ENCODE measurements at places on chromosomes 16 and 17. TPM values are rescaled to one million over a fixed set of nuclear protein-coding genes. Genes with fewer than 3 reads are reported as not detected.
A peak's percentile ranks its signal among the peaks of the same experiment; 100 is the strongest.

DNA sequence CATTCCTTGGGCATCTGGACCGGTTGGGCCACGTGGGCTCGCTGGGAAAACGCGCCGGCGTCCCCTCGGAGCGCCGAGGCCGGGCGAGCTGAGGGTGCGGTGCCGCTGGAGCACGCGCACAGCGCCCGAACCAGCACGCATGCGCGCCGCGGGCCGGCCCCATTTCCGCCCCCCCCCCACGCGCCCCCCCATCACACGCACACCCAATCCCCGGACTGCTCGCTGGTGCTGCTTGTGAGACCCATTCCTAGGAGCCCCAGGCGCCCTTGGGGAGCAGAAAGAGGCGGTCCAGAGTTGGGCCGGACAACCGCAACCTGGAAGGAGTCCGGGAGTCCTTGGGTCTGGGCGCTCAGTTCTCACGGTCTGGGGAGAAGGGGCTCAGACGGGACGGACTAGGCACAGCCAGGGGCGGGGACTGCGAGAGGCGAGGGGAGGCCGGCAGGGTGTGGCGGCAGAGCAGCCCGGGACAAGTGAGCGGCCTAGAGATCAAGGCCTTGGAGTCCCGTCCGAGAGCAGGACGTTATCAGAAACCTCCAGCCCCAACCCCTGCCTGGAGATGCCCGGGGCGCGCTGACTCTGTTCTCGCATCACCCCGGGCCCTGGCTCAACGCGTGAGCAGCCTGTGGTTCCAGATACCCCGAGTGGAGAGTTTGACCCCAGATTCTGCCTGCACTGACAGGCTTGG, 6.0 kb upstream of the CBX8 start:
- peak; percentile 77 for DNase-seq

DNA sequence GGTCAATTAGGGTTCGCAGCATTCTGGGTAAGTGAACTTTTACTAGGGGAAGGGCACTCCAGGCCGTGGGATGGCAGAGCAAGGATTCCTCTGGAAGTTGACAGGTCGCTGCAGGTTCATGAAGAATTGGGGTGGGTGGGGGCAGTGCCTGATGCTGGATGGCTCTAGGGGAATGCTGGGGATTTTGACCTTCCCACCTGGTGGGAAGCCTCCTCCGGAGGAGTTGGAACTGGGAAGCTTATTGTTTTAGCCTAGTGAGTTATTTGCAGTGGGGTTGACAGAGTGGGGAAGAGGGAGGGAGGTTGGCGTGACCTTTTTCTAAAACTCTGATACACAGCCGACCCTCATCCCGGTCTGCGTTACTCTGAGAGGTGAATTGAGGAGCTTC, 606 bp upstream of the C17orf113 start:
- DNase-seq, result no peak

PRDM7 gene
- total RNA-seq, result not detected

OR3A3 gene
- total RNA-seq, result not detected

DNA sequence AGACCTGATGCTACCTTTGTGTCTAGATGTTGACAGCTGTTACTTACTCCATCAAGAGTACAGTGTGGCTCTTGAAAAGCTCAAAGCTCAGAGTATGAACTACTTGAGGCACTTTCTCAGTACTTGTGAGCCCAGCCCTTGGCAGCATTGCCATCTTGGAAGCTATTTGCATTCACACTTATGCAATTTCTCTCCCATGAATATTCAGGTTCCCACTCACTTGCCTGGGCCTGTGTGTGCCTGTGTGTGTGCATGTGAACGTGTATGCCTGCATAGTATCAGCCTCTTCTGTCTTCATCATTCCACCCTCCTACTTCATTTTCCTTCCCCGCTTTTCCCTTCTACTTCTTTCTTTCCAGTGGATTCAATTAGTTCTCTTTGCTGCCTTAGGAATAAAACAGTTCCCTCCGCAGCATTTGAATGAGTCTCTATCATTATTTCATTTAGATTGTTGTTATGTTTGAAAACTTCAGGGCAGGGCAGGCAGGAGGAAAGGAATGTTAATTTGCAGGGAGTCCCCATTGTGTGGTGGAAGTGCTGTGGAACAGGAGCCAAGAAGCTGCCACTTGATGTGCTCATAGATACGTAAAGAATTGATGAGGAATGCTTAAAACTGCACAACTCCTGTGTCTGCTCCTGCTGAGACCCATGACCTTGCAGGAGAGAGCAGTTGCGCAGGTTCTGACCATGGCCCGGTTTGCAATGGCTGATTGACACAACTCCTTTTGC, 58.9 kb downstream of the HS3ST4 start:
- DNase-seq, result no peak

- DNase-seq, result peak; percentile 31
Observed at GRCh38 chr17:81509207-81509971, 3.2 kb downstream of the ACTG1 start.

DNA sequence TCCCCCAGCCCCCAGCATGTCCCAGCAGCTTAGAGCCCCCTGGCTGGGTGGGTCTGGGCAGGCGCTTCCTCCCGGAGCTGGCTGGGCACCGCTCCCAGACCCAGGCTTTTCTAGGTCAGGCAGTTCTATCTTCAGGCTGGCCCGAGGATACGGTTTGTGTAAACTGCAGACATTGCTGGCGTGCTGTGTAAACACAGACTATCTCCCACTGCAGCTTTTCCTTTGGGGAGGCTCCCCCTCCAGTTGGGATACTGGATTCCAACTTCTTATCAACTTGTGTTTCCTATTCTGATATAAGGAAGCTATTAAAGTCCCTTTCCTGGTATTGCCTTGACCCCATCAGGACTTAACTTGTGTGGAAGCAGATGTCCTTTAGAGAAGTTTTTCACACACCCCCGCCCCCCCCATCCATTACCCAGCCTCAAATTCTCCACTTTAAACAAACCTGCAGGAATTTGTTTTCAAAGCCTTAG, 18.3 kb upstream of the GNA13 start:
- DNase-seq, result no peak

DNA sequence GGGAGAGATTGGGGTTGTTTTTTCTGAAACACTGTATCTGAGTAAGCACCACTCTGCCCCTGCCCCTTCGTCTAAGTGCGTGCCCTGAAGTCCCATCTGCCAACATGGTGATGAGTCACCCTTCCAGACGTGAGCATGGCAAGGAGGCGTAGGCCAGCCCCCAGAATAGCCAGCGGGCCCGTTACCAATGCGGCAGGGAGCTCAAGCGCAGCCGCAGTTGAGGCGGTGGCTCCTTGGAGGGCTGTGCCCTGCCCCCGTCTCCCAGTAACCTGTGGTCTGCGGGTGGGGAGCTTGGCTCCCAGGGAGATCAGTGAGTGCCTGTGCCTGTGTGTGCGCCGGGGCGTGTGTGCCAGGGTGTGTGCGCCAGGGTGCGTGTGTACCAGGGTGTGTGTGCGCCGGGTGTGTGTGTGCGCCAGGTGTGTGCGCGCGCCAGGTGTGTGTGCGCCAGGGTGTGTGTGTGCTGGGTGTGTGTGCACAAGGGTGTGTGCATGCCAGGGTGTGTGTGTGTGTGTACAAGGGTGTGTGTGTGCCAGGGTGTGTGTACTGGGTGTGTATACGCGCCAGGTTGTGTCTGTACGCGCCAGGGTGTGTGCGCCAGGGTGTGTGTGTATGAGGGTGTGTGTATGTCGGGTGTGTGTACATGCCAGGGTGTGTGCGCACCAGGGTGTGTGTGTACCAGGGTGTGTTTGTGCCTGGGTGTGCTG, 98.6 kb upstream of the CHMP6 start:
- DNase-seq, result no peak

DNA sequence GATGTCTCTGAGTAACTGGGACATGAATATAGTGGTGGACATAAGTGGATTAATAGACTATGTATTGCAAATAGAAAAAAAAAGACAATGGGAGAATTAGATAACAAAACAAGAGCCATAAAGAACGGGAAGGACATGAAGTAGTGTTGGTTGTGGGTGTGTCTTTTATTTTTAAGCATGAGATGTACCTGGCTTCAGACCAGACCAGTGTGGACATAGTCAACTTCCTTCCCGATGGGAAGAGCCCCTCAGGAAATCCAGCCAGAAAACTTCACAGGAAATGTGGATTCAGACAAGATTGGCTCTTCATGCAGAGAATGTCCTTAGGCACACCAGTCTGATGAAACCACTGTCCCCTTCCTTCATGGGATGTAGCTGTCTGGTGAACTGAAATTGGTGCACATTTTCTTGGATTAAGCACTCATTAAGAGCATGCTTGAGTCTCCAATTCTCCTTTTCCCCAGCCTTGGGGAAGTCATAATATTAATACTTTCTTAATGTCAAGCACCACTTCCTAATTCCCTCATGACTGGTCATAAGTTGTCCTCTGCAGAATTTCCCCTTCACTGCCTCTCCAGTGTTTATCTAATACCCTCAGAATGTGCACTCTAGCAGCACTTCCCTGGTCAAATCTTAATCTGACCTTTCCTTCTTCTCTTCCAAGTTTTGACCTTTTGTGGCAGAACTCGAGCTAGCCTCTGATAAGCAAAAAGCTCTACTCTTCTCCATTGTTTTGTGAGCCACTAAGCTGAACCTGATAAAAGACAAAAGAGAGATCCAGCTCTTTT, 350.6 kb upstream of the MAF start:
- DNase-seq, result no peak

DNA sequence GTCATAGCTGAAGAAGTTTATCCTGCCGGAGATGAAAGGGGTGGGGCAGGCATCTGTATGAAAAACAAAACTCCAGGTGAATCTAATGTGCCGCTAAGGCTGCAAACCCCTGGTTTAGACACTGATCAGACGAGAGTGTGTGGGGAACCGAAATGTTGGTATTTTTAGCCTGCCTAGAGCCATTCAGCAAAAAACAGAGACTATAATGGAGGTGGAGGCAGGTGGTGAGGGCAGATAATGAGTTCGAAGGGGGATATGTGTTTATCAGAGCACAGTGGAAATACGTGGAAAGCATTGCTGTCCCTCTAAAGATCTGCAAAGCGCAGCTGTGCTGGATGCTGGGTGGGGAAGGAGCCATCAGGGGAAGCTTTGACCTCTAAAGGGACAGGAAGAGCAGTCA, 127.5 kb upstream of the WSCD1 start:
- DNase-seq, result no peak

- no peak for DNase-seq
Observed at GRCh38 chr17:44111777-44112176, 11.7 kb downstream of the HDAC5 start.

CCL1 gene
- total RNA-seq, result not detected

GRCh38 chr17:66310528-66311148, 8.2 kb downstream of the PRKCA start:
- peak; percentile 60 for DNase-seq

All from H9 (cell line).